ENCODE measurements at places on chromosomes 3 and 15.

DNA sequence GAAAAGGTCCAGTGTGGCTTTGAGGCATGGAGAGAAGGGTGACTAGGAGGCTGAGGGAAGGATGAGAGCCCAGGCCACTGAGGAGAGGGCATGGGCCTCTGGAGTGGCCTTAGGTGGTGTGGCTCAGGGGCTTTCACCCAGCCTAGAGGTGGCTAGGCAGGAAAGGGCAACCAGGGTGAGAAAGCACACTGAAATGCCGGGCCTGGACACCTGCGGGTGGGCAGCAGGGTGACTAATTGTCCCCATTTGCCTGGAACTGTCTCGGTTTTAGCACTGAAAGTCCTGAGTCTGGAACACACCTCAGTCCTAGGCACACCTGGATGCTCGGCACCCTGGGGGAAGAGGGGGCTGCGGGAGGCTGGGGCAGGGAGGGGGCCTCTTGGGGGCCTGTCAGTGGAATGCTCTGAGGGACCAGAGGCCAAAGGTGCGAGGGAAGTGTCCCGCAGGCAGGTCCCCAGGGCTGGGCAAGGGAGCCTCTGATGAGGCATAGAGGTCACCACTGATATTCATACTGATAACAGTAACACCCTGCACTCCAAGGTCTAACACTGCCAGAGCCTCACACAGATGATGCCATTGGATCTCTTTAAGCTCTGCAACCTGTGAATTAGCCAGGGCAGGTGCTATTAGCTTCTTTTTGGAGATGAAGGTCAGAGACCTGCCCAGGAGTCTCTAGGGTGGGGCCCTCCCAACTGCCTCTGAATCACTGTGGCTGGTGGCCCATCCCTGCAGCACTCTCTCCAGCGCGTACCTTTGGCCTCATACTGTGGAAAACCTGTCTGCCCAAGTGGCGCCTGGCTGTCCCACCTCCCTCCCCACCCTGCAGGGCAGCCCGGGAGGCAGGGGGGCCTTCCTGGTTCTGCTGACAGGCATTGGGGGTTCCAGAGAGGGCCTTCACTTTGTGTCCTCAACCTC lies 3.0 kb upstream of the PHGR1 start:
- H3K4me1 ChIP-seq, result peaks cover 36% of the 10 kb centered on the region
- H3K27me3 ChIP-seq, result no peaks in the 10 kb centered on the region
- peak overlapping the region; percentile 98 for H3K27ac ChIP-seq
- H3K4me3 ChIP-seq, result no peak overlapping the region
- DNase-seq, result peak; percentile 89

DNA sequence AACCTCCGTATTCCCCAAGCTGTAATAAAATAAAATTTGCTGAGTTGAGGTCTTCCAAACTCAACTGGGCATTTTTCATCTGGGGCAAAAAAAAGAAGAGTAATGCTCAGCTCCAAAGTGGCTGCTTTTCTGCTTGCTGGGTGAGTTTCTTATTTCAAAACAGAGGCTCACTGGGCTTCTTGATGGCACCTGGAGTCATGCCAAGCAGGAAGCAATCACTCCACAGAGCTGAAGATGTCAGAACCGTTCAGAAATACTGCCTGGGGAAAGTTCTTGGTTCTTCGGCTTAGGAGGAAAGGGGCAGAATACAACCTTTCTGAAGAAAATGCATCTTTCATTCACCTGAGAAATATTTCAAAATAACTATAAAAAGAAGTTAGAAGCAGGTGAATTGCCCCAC lies 4.1 kb downstream of the CCR9 start:
- H3K27ac ChIP-seq, result no peak overlapping the region
- H3K36me3 ChIP-seq, result no peaks in the 10 kb centered on the region
- H3K4me3 ChIP-seq, result no peak overlapping the region
- no peaks in the 10 kb centered on the region for H3K27me3 ChIP-seq
- DNase-seq, result peak; percentile 76

DNA sequence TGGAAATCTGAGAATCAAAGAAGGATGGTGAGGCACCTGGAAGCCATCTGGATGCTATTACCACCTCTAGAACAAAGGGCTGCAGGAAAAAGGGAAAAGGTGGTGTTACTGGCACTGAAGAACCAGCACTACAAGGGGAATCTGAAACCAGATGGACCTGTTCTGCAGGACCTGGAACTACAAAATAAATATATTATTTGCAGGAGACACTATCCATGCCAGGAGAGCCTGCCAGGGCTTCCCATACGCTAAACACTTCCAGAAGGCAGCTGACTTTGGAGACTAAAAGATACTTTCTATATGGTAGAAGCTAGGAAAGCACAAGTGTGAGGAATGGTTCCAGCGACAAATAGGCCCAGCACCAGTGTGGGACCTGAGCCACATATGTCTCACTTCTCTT lies 83.4 kb upstream of the POU1F1 start:
- no peaks in the 10 kb centered on the region for H3K4me1 ChIP-seq
- H3K27ac ChIP-seq, result no peak overlapping the region
- no peak for DNase-seq
- no peaks in the 10 kb centered on the region for H3K27me3 ChIP-seq
- H3K4me3 ChIP-seq, result no peak overlapping the region
- no peaks in the 10 kb centered on the region for H3K36me3 ChIP-seq

DNA sequence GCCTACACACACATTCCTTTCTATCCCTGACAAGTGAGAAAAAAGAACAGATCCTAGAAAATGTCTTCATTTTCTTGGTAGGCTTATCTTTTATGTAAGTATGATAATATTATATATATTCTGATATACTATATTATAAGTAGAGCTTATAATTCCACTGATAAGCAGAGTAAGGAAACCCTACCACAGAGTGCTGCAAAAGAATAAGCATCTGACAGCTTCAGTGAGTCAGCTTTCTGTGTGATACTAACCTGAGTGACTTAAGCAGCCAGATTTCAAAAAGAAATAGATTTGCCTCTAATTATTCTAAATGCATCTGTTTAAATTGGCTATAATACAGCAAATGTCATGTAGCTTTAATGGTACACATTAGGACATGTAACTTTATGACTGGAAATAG lies 656.0 kb downstream of the MCTP2 start:
- H3K4me3 ChIP-seq, result no peak overlapping the region
- no peaks in the 10 kb centered on the region for H3K4me1 ChIP-seq
- no peak overlapping the region for H3K27ac ChIP-seq
- no peaks in the 10 kb centered on the region for H3K27me3 ChIP-seq
- no peaks in the 10 kb centered on the region for H3K36me3 ChIP-seq

Data from transverse colon (tissue), 4 donors.